ENCODE measurements at places on chromosomes 11 and 22.
A peak's percentile ranks its signal among the peaks of the same experiment; 100 is the strongest.

- no peak for DNase-seq
Measured at GRCh38 chr11:106683435-106683834, 334.8 kb downstream of the GUCY1A2 start.

DNA sequence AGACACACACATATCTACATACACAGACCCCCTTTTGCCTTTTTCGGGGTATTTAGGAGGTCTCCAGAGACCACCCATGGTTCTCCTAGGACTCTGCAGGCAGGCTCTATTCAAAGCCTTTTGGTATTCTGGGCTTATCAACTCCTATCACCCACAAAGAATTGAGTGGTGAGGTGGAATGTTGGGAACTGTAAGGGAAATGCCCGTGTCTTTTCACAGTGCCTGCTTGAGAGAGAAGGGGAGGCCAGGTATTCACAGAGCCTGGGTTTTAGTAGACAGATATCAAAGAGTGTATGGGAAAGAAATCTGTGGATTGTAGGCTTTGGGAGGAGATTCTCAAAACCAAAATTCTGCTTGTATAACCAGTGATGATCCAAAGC lies 44.0 kb upstream of the CSNK2A3 start:
- DNase-seq = no peak

DNA sequence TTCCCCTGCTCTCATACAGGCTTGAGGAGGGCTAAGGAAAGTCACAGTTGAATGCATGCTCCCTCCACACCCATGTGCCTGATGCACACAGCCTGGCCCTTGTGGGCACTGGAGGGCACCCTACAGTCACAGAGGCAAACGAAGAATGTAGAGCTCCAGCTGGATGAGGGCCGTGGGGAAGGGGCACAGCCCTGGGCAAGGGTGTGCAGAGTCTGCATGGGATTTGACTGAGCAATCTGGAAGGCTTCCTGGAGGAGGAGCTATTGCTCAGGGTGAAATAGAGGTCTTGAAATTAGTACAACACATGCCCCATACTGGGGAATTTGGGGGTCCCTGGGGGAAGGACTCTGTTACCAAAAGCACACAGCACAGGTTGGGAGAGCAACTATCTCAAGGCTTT lies 64.0 kb downstream of the KCNQ1 start:
- DNase-seq = no peak

DNA sequence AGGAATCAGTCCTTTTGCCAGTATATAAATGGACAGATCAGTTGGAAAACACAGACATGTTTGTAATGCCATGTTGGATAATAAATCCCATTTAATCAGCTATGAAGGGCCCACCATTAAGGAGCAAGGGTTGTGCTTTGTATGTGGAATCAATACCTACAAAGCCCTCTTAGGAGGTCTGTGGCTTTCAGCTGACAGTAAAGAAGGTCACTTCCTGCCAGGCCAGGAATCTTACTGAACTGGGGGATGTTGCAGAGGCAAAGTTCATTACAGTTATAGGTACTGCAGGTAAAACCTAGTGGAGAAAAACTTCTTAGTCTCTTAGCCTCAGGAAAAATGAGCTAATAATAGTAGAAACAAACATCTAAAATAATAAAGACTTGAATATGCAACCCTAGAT lies 129.5 kb downstream of the FAM76B start:
- peak; percentile 7 for DNase-seq

- no peak for DNase-seq
Measured at GRCh38 chr11:123181075-123181474, 14.0 kb downstream of the CLMP start.

DNA sequence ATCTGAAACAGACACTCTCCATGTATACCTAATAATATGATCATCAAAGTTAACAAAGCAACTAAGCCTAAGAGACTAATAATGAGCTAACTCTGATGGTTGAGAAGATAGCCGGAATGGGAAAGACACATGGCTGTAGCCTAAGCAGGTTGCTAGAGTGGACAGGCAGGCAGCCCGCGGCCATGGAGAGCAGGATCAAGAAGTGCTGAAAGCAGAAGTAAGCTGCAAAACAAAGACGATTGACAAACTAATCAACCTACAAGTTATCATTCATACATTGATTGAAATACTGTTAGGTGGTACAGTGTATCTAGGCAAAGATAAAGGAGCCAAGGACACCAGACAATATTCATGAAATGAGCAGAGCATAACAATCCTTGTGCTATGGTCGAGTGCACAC lies 29.3 kb downstream of the SLN start:
- no peak for DNase-seq

- DNase-seq = no peak
Measured at GRCh38 chr11:8779107-8779506, 96.5 kb downstream of the RPL27A start.

DNA sequence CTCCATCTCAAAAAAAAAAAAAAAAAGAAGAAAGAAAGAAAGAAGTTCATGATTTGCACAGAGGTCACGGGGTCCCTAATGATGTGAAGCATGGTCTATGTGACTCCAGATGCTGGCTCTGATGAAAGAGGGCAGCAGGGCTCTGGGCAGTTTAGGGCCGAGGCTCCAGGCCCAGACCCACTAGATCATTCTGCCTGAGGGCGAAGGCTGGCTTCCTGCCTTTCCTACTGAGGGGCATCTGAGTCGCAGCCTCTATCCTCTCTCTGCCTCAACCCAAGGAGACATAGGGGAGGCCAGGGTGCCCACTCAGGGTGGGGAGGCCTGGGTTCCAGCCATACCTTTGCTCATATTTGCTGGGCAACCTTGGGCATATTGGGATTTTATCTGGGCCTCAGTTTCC lies 4.8 kb downstream of the SLC35E4 start:
- DNase-seq = no peak

DNA sequence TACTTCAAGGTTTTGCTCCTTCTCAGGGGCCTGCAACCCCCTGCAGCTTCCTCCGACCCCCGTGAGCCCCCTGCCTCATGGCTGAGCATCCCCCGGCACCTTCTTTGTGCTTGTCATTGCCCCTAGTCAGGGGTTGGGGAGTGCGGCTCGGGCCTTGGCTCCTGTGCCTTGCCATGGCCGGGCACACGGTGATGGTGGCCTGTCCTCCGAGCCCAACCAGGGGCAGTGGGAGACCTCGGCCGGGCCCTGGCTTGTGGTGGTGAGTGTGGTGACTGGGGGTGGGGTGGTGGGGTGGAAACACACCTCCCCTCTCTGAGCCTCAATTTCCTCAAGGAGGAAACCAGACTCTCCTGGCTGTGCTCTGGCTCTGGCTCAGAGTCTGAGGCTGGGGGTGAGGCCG lies 1.5 kb upstream of the MRGPRG start:
- DNase-seq = peak; percentile 3

- DNase-seq = no peak
Measured at GRCh38 chr11:725624-726202, 19.7 kb downstream of the EPS8L2 start.

- DNase-seq = no peak
Measured at GRCh38 chr11:46874586-46874985, 28.5 kb upstream of the CKAP5 start.

DNA sequence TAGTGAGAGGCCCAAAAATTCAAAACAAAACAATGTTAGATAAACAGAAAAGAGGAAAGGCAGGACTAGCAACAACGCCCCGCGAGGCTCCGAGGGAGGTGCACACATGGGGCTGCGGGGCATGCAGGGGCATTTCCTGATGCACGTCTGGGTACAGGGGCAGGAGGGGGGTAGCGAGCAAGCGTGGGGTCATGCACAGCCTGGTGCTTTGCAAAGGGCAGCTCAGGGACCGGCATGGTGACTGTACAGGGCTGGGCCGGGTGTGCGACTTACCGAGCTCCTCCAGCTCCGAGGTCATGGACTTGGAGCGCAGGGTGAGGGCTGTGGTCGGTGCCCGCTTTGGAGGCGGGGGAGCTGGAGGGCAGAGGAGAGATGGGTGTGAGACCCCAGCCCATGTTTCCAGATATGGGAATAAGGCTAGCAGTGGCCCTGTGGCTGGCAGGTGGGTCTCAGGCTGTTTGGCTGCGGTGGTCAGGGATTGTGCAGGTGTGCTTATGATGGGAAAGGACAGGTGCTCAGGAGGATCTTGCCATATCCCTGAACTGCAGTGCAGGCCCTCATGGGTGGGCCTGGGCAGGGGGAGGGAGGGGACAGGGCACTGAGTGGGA lies 103.7 kb downstream of the CTTN start:
- DNase-seq = no peak

- DNase-seq = peak; percentile 46
Measured at GRCh38 chr22:30606455-30607299, at the start of gene TCN2. TCN2 (plus strand) TSS chr22:30607174; CDS start chr22:30607332, 158 bp downstream.

GRCh38 chr22:43553451-43554258 lies 141.8 kb downstream of the MPPED1 start:
- DNase-seq = no peak

DNA sequence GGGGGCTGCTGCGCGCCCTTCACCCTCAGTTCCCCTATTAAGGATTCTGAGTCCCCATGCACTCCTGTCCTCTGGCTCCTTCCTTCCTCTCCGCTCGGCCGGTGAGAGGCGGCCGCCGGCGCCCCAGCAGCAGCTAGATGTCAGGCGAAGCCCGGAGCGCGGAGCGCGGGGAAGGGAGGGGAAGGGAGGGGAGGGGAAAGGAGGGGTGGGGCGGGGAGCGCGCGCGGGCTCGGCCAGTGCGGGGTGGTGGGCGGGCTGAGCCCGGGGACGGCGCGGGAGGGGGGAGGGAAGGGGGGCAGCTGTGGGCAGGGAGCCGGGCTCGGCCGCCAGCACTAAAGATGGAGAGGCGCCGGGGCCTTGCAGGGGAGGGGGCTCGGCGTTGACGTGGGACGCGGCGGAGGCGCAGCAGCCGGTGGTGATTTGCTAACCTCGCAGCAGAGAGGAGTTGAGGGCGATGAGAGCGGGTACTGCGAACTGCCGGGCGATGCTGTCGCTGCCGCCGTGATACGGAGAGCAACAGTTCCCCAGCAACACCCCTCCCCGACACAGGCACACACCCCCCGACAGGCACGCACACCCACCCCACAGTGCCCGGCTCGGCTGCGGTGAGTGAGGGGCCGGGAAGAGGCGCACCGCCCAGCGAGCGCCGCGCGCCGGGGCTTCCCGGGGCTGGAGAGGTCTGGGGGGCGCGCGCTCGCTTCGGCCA lies at the start of gene ZBTB16:
Gene ZBTB16, plus strand, starts transcription at position 434 of the 706 bp plus-strand sequence. CDS start 3,590 bp downstream, outside the sequence.
- DNase-seq = peak; percentile 65

GRCh38 chr11:125929445-125930075 lies 16.3 kb upstream of the VSIG10L2 start:
- DNase-seq = no peak

GRCh38 chr22:33470456-33470855 lies 412.3 kb upstream of the SYN3 start:
- no peak for DNase-seq

GRCh38 chr22:22995166-22995565 lies 75.2 kb upstream of the GNAZ start:
- DNase-seq = no peak

DNA sequence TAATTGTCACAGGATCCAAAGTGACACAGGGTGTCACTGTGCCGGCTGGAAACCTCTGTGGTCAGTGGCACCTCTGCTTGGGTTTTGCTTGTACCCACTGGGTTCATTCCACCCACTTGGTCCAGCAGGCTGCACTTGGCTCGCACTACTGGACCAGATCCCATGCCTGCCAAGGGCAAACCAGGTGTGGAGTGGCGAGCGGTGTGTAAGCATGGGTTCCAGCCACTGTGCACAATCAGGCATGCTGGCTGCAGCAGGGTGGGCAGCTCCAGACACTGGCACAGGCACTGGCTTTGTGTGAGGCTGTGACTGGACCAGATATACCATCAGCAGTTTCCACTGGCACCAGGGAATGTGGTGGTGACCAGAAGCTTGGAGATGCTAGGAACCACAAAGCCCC lies 261.4 kb downstream of the KCNA4 start:
- DNase-seq = no peak

- no peak for DNase-seq
Measured at GRCh38 chr22:49481659-49482399, 345.8 kb downstream of the BRD1 start.

DNA sequence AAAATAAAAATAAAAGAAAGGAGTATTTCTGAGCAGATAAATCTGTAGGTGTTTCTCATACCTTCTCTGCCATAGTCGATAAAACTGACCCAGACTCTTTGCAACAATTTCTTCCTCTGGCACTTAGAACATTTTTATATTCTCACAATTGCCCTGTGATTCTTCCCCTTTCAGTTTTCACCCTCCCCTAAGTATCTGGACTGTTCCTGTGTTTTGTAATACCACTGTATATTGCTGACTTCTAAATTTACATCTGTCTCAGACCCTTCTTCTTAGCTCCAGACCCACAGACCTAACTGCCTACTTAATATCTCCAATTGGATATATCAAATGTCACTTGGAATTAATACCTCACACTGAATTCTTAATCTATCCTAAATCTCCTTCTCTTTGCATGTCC lies 133.4 kb upstream of the DDI1 start:
- DNase-seq = no peak

DNA sequence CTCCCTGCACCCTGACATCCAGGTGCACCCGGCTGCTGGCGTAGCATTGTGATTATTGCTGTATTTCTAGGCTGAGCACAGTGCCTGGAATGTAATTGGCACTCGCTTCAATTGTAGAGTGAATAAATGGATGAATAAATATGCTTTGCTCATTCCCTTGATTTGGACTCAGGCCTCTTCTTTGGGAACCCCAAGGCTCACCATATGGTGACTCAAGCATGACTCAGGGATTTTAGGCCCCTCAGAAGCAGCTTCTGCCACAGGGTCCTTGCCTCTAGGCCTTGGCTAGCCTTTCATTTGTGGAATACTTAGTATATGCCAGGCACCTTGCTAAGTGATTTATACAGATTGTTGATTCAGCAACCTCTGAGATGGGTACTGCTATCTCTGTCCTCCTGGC lies 78.9 kb downstream of the GRIK4 start:
- no peak for DNase-seq

DNA sequence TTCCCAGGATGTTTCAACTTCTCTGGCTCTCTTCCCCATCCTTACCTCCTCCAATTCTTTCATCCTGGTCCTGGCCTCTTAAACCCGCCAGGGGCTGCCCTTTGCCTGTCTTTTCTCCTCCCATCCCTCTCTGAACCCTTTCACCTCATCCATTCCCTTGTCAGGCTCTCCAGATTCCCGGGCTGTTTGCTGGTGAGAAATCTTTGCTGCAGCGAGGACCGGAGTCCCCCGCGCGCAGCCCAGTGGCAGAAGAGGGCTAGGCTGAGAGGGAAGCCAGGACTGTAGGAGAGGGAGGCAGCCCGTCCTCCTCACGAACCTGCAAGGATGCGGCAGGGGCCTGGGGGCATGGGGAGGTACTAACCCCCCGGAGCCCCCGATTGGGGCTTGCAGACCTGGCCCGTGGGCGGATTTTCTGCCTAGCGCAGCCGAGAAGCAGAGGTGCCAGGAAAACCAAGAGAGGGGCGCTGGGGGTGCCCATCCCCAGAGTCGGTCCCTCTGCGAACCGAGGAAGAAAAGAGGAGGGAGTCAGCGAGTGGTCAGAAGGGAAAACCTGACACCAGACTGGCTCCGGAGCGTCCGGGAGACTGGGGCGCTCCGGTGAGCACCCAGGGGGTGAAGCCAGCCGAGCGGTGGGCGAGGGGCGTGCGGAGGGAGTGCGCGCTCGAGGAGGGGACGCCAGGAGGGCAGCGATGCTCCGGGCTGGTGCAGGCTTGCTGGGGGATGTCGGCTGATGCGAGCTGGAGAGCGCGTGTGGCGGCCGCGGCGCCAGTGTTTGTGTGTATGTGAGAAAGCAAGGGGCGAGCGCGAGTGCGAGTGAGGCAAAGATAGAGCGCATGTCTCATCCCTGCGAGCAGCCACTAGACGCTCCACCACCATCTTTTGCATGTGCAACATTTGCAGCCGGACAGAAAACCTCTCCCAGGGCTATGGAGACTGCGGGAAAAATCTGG lies at the start of gene GRIA4:
Gene GRIA4, plus strand, starts transcription at position 242 of the 950 bp plus-strand sequence. CDS start 925 bp downstream, outside the sequence.
- DNase-seq = no peak

GRCh38 chr11:11958403-11959231 lies 49.8 kb downstream of the DKK3 start:
- no peak for DNase-seq

GRCh38 chr11:92137747-92138146 lies 86.9 kb upstream of the FAT3 start:
- DNase-seq = no peak

All from CD8-positive, alpha-beta T cell (primary cell).